ENCODE measurements at places on chromosomes 2 and 18.
A peak's percentile ranks its signal among the peaks of the same experiment; 100 is the strongest.

GRCh38 chr18:62566199-62566598 lies 43.4 kb downstream of the ZCCHC2 start:
- DNase-seq = no peak

GRCh38 chr2:129923265-129924091 lies 56.0 kb upstream of the RAB6C start:
- no peak for DNase-seq

- no peak for DNase-seq
Observed at GRCh38 chr2:153488072-153488471, 9.5 kb upstream of the RPRM start.

- DNase-seq = no peak
Observed at GRCh38 chr18:78448106-78448505, 531.5 kb upstream of the SALL3 start.

GRCh38 chr2:148978026-148978685 lies 60.3 kb upstream of the LYPD6B start:
- no peak for DNase-seq

- DNase-seq = no peak
Observed at GRCh38 chr2:26522751-26523171, 44.8 kb upstream of the OTOF start.

GRCh38 chr18:79768745-79769144 lies 29.0 kb upstream of the KCNG2 start:
- no peak for DNase-seq

- DNase-seq = no peak
Observed at GRCh38 chr2:99545066-99545465, 55.2 kb upstream of the REV1 start.

- DNase-seq = no peak
Observed at GRCh38 chr2:63436488-63436887, 151.8 kb downstream of the WDPCP start.

- no peak for DNase-seq
Observed at GRCh38 chr2:196563876-196564275, 75.6 kb upstream of the CCDC150 start.

- no peak for DNase-seq
Observed at GRCh38 chr2:20595439-20596192, 55.3 kb downstream of the HS1BP3 start.

DNA sequence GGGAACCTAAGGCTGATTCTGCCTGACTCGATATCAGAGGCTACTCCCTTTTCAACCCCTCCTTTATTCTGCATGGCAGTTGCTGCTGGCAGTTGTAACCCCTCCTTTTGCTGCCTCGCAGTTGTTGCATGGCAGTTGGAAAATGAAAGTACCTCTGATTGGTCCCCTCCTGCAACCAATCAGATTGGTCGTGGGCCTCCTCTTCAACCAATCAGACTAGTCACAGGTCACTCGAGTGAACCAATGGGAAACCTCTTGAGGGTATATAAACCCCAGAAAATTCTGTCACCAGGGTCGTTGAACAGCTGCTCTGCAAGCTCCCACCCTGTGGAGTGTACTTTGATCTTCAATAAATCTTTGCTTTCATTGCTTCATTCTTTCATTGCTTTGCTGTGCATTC lies 294.3 kb upstream of the SLC8A1 start:
- DNase-seq = no peak

DNA sequence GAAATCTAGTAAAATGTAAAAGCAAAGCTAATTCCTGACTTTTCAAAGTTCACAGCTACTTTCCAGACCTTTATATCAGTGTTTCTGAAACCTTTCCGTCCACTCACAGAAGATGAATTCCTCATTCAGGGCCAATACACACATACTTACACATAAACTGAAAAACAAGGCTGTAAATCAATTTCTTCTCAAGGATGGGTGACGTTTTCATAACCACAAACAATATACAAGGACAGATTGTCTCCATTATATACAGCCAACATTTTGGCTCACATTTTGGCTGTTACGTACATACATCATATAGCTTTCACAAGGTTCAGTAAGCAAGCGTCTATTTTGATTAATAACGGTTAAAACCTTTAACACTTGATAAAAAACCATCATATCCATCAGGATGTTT lies 1.4 kb downstream of the RPRD1A start:
- no peak for DNase-seq

- DNase-seq = no peak
Observed at GRCh38 chr18:35697869-35698268, 116.3 kb downstream of the GALNT1 start.

DNA sequence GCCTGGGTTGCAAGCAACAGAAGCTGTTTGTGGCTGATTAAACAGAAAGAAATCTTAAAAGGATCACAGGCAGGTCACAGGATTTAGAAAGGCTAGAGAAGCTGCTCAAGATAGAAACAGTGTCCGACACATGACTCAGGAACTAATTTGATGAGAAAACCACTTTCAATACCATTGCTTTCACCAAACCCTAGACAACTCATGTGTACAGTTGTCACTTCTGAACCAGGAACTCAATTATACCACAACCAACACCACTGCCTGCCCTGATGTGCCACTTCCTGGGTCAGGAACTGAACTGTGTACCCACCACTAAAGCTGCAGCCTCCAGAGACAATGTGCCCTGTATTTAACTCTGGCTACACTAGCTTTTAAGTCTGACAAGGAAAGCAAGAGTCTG lies 56.0 kb downstream of the TMEM247 start:
- no peak for DNase-seq

GRCh38 chr18:31554776-31555175 lies 36.9 kb upstream of the TTR start:
- DNase-seq = no peak

DNA sequence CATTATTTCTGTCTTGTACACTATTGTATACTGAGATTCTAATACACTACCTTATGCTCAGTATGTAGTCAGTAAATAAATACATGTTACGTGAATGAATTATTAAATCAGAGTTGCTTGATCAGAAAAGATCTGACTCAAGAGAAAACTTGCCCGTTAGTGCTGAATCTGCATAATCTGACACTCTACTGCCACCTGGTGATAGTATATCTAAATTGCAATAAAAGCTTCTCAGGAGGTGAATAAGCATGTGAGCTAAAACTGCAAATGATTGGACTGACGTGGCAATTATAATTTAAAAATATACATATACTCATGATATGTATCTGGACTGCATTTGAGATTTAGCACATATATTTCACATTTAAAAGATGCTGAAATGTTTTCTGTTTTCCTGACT lies 70.4 kb downstream of the KIAA1328 start:
- peak; percentile 2 for DNase-seq

DNA sequence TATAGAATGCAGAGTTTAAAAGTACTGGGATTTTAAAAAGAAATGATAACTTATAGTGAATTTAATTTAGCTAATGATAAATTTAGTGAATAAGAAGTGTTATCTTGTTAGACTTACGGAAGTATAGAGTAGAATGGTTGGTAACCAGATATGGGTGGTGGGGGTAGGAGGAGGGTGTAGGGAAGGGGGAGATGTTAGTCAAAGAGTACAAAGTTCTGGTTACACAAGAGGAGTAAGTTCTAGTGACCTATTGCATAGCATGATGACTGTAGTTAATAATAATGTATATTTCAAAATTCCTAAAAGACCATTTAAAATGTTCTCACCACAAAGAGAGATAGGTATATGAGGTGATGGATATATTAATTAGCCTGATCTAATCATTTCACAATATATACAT lies 184.8 kb upstream of the STON1 start:
- no peak for DNase-seq

DNA sequence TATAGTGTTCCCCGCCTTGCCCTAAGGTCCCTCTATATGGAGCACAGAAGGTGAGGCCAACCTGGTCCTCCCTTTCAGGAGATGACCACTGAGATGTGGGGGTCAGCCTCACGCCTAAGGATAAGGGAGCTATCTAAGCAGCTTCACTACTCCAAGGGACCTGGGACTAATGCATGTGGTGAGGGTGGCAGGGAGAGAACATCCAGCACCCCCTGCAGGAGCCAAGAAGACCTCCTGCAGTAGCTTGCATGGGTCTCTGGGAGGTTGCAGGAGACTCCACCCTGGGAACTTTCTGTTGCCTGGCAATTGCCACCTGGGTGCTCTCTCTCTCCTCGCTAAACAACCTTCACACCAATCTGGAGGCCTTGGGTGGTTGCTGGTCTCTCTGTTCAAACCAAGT lies 93.0 kb upstream of the KLHL29 start:
- no peak for DNase-seq

- DNase-seq = no peak
Observed at GRCh38 chr2:132517386-132517785, 100.8 kb downstream of the GPR39 start.

DNA sequence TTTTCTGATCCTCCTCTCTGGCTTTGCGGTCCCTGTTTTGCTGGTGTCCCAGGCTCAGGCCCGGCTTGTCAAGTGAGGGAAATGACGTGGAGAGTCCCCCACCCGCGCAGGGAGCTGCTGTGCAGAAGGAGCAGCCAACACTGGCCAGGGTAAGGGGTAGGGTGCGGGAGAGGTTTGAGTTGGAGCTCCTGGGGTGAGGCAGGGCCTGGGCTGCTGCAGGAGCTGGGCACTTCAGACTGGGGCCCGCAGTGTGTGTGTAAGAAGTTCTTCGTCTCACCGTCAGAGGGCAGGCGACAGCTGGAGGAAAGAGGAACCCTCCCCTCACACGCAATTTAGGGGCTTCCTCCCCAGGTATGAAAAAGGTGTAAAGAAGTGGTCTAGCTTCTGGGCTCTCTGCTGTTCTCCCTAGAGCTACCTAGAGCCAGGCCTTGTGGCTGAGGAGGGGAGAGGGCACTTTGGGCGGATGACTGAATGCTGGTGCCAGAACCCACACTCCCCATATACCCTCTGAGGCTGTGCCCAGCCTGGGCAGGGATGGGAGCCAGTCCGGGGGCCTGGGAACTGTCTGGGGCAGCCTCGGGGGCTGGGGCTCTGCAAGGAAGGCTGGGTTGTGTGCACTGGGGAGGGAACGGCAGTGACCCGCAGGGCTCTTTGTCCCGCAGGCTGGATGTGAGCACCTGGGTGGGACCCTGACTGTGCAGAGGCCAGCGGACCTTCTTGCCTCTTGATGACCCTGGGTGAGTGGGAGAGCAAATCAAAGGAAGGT lies 11.8 kb downstream of the CELF4 start:
- DNase-seq = no peak

DNA sequence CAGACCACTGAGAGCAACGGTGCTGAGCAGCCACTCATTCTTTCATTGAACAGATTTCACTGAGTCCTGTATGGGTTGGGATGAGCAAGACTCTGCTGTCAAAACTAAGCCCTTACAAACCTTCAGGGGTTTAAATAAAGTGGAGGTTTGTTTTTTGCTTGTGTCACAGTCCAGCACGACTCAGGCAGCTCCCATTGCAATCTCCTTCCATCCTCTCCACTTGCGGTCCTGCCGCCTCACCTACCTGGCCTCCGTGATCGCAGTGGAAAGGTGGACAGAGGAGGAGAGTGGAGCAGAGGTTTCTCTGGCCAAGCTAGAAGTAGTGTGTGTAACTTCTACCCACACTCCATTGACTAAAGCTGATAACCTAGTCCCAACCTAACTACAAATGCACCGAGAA lies 332.2 kb downstream of the ZNF516 start:
- no peak for DNase-seq

DNA sequence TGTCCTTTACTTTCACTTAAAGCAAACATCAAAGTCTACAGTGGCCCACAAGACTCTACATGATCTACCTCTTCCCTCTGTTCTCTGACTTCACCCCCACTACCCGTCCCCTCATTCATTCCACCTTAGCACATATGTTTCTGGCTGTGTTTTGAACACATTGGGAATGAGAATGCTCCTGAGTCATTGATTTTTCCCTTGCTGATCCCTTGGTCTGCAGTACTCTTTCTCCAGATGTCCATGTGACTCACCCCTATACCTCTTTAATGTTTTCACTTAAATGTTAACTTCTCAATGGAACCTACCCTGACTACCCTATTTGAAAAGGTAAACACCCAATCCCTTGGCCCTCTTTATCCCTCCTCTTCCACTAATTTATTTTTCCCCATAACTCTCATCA lies 30.7 kb upstream of the FRZB start:
- DNase-seq = no peak

GRCh38 chr2:10252661-10253060 lies 50.0 kb upstream of the HPCAL1 start:
- no peak for DNase-seq

DNA sequence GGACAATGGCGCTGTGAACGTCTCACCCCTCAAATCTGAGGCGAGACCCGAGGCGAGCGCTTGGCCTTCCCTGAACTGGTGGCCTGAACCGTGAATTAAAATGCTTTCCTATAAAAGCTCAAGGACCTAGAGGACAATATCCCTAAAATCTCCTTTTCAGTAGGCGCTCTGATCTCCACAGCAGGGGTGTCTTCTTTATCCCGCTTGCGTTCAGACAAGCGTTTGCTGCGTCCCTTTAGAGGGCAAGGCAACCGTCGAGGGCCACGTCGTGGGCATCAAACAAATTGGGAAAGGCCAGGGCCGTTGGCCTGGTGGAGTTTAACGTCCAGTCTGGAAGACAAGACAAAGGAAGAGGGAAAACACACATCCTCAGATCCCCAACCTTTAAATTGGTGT lies 1.3 kb upstream of the RAX start:
- no peak for DNase-seq

GRCh38 chr2:165593081-165593480 lies 123.6 kb downstream of the CSRNP3 start:
- DNase-seq = no peak

- no peak for DNase-seq
Observed at GRCh38 chr2:66301022-66301766, 133.7 kb upstream of the MEIS1 start.

GRCh38 chr2:235575904-235576303 lies 82.1 kb downstream of the AGAP1 start:
- no peak for DNase-seq

- peak; percentile 30 for DNase-seq
Observed at GRCh38 chr2:9914384-9915065, 37.0 kb upstream of the GRHL1 start.

DNA sequence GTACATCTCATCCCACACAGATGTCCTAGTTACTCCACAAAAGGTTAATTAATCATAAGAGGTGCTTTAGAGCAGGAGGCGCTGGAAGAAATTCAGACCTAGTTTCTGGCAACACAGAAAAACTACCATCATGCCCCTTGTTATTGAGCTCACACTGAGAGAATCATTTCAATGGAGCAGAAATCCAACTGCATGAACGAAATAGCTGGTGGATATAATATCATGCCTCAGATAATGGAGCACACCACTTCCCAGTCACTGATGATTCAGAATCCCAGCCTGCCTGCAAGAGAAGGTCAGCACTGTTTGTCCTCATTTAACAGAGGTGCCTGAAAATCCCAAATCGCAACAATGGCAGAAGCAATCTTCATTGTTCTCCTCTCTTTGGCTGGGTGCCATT lies 125.8 kb upstream of the CREB1 start:
- no peak for DNase-seq

- no peak for DNase-seq
Observed at GRCh38 chr18:54260396-54261072, 8.8 kb upstream of the POLI start.

Data from GM12891 (cell line).